ENCODE measurements at places on chromosomes 6 and 20. TPM values are rescaled to one million over a fixed set of nuclear protein-coding genes. Genes with fewer than 3 reads are reported as not detected.

Gene PTK7
- total RNA-seq, result 44.4 TPM

Gene THBS2
- total RNA-seq, result 101 TPM

DNA sequence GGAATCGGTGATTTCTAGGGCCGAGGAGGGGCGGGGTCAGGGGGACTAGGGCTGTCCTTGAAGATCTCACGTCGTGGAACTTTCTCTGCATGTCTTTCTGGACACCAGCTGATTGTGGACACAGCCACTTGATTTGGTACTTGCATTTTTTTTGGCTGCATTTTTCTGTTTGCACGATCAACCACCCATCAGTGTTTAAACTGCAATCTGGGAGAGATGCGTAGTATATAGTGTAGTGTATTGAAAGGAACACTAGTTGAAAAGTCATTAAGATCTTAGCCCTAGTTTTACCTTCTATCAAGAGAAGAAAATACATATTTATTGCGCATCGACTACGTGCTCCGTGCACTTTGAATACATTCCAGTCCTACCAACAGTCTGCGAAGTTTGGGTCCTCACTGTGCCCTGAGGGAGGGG lies 657 bp downstream of the NT5DC1 start:
- DNase-seq, result no peak

Gene GABRR1
- total RNA-seq, result not detected

GRCh38 chr6:111306104-111306888 lies 176.7 kb downstream of the REV3L start:
- DNase-seq, result no peak
